ENCODE measurements at places on chromosomes 6 and 20.

DNA sequence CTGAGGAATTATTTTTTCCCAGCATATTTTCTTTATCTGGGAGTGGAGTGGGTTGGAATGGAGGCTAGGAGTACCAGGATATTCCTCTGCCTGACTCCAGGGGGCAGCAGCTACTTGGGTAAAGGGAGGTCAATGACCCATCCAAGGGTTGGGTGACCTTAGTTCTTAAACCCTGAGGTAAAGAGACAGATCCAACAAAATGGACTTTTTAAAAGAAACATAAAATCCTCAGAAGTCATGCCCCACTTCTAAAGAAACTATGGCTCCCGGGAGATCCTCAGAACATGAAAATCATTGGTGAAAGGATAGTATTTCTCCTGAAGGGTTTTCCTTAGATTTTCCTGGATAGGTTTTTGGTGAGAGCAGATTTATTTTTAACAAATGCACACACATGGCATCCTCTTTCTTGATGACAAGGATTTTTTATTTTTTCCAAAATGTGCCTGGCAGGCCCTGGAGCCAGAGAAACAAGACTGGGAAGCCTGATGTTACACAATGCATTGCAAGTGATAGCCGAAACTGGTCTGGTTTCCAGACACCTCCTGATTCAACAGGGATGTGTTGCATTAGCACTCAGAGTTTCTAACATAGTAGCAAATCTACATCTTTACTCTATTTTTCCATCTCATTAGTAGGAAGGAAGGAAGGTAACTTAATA lies 240.9 kb upstream of the BTBD3 start:
- DNase-seq, result peak; percentile 35

- no peak for DNase-seq
These were observed 30.6 kb upstream of the PHACTR2 start for GRCh38 chr6:143647191-143647590.

- peak; percentile 29 for DNase-seq
These were observed 24.1 kb downstream of the MCM8 start for GRCh38 chr20:5974531-5974930.

DNA sequence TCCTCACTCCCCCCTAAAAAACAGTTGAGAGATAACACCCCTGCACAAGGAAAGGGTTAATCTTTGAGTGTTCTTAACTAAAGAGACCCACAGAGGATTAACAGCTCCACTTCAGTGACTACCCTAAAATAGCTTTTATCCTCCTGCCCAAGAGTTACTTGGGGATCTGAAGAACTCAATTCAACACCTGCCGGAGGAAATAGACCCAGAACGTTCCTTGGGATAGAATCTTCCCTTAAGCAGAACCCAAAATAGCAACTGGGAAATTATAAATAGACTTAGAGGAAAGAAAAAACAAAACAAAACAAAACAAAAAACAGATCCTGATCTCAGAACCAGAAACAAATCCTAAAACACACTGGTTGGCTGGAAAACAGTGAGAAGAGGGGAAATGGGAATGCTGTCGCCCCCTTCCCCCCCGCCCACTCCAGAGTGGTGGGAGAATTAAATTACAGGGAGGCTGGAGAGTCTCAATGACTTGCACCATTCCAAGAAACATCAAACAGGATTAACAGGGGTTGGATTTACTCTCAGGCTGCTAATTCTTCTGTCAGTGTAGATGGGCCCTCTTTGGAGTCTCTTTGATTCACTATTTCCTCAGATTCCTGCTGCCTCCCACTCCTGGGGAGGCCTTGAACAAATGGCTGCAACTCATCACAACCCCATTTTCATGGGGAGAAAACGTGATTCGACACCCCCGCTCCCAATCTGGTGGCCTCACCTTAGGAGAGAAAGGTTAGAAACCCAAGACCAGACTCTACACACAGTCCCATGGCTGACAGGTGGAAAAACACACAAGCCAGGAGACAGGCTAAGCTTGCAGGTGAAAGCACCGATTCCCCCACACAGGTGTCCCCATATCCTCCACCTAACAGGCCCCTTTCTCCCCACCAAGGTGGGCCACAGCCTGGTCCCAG lies 1.4 kb downstream of the PLAGL2 start:
- DNase-seq, result no peak
